ENCODE measurements at places on chromosomes 3 and 15. TPM values are rescaled to one million over a fixed set of nuclear protein-coding genes. Genes with fewer than 3 reads are reported as not detected.
A peak's percentile ranks its signal among the peaks of the same experiment; 100 is the strongest.

DNA sequence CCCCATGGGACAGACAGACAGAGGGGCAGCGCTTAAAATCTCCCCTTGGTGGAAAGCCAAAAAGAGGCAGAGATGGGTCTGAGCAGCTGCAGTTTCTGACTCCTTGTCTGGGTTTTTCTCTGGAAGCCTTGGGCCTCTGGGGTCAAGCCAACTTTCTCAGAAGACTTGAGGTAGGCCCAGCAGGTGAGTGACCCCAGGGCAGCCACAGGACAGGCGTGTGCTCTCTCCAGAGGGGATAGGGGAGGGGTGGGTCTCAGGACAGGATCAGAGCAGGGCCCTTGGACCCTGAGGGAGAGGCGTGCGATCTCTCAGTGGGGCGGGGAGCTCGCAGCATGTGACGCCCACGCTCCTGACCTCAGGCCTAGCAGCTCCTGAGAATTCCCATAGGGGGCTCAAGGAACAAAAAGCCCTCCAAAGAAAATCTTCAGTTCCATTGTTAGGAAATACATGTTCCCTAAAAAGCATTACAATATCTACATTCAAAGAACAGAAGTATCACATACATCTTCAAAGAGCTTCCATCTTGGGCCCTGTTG lies 34.6 kb upstream of the DUSP7 start:
- no peaks in the 10 kb centered on the region for H3K4me1 ChIP-seq
- no peaks in the 10 kb centered on the region for H3K27me3 ChIP-seq
- DNase-seq: no peak
- no peak overlapping the region for H3K27ac ChIP-seq

- no peaks in the 10 kb centered on the region for H3K36me3 ChIP-seq
- H3K4me1 ChIP-seq: no peaks in the 10 kb centered on the region
- H3K4me3 ChIP-seq: no peak overlapping the region
- no peak for DNase-seq
- no peaks in the 10 kb centered on the region for H3K27me3 ChIP-seq
These were observed 89.6 kb downstream of the CHST2 start for GRCh38 chr3:143208976-143209714.

GRCh38 chr15:52143873-52144272 lies 31.3 kb upstream of the BCL2L10 start:
- peak; percentile 94 for DNase-seq
- H3K4me1 ChIP-seq: peaks cover 11% of the 10 kb centered on the region
- H3K27ac ChIP-seq: peak overlapping the region; percentile 48
- H3K4me3 ChIP-seq: no peak overlapping the region
- no peaks in the 10 kb centered on the region for H3K27me3 ChIP-seq
- peaks cover 4% of the 10 kb centered on the region for H3K36me3 ChIP-seq

GRCh38 chr3:52544937-52545336 lies 8.5 kb downstream of the UQCC5 start:
- H3K4me1 ChIP-seq: no peaks in the 10 kb centered on the region
- H3K27ac ChIP-seq: no peak overlapping the region
- no peaks in the 10 kb centered on the region for H3K27me3 ChIP-seq
- peaks cover 12% of the 10 kb centered on the region for H3K36me3 ChIP-seq
- H3K4me3 ChIP-seq: no peak overlapping the region

GRCh38 chr3:177693616-177694264 lies 496.5 kb upstream of the TBL1XR1 start:
- H3K27me3 ChIP-seq: no peaks in the 10 kb centered on the region
- no peaks in the 10 kb centered on the region for H3K36me3 ChIP-seq
- H3K4me3 ChIP-seq: no peak overlapping the region

GRCh38 chr15:78811124-78811824 lies at the start of gene ADAMTS7:
TSS of gene ADAMTS7 (minus strand) at chr15:78811464. CDS start at chr15:78811220, 244 bp downstream.
- peak within 1 kb of the TSS; percentile 47 for H3K4me3 ChIP-seq
- H3K4me1 ChIP-seq: no peaks in the 10 kb centered on the region
- H3K27me3 ChIP-seq: peaks cover 35% of the 10 kb centered on the region
- H3K36me3 ChIP-seq: no peaks in the 10 kb centered on the region
- peak; percentile 31 for DNase-seq

- H3K4me3 ChIP-seq: no peak overlapping the region
- DNase-seq: peak; percentile 65
- H3K4me1 ChIP-seq: peaks cover 7% of the 10 kb centered on the region
These were observed 107.1 kb downstream of the ATG7 start for GRCh38 chr3:11379238-11379823.

Gene MESP2
- total RNA-seq: 0.26 TPM

Gene CCDC39
- not detected for total RNA-seq
